Airway epithelial cell (primary cell): ENCODE measurements at places on chromosomes 11 and 22. TPM values are rescaled to one million over a fixed set of nuclear protein-coding genes. Genes with fewer than 3 reads are reported as not detected.

The FAM180B gene
- not detected in 2 replicates for total RNA-seq

The DAGLA gene
- total RNA-seq, result 0.09 and 0.56 TPM in 2 replicates

The TREH gene
- total RNA-seq, result not detected in 2 replicates

The RFPL1 gene
- total RNA-seq, result not detected in 2 replicates

The HIRA gene
- 14.5 and 17.3 TPM in 2 replicates for total RNA-seq

The RFPL3 gene
- not detected in 2 replicates for total RNA-seq

The CHST1 gene
- total RNA-seq, result 0.07 TPM in 1 of 2 replicates, not detected in the other

The CHRNA10 gene
- 0.63 TPM in 1 of 2 replicates, not detected in the other for total RNA-seq

The TLCD5 gene
- 1.3 and 2.0 TPM in 2 replicates for total RNA-seq

The ACAT1 gene
- 59.1 and 69.0 TPM in 2 replicates for total RNA-seq

The TRPC6 gene
- 0.33 and 0.63 TPM in 2 replicates for total RNA-seq

The NLRP6 gene
- total RNA-seq, result not detected in 2 replicates

The TRIM49 gene
- total RNA-seq, result not detected in 2 replicates

The BCO2 gene
- 0.28 TPM in 1 of 2 replicates, not detected in the other for total RNA-seq
